ENCODE measurements at places on chromosomes 5 and 9. TPM values are rescaled to one million over a fixed set of nuclear protein-coding genes. Genes with fewer than 3 reads are reported as not detected.

DNA sequence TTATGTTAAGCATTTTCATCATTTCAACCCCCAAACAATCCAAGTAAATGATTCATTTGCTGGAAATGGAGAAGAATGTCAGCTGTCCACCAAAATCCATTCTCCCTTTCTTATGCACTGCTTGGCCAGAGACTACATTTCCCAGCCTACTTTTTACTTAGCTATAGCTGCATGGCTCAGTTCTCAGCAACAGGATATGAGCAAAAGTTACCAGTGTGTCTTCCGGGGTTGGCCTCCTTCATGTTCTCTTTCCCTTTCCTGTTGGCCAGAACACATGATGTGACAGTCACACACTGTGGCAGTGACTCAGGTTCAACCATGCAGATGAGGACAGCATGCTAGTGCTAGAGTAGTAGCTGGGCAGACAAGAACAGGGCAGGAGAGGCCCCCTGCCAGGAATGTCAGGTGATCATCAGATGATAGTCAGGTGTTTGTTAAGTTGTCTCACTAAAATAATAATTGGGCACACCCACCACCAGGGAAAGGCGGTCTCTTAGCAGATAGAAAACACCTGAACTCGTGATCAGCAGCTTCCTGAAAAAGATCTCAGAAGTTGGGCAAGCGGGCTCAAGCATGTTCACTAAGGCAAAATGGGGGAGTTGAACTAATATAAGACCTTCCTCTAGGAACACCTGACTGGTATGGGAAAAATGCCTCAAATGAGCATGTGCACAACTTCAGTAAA is 12.2 kb downstream of the GPR150 start:
- peak; percentile 42 for DNase-seq

GRCh38 chr5:85841653-85842052 is 776.1 kb upstream of the COX7C start:
- DNase-seq: no peak

Gene SHISAL2B
- polyA plus RNA-seq: not detected

Gene LHX6
- not detected for polyA plus RNA-seq

Gene MELK
- polyA plus RNA-seq: not detected
